ENCODE measurements at places on chromosomes 2 and 18.

- no peak for DNase-seq
Observed at GRCh38 chr2:177010861-177011260, 201.7 kb upstream of the HNRNPA3 start.

GRCh38 chr18:475202-476031 lies 25.1 kb downstream of the COLEC12 start:
- no peak for DNase-seq

- DNase-seq = no peak
Observed at GRCh38 chr2:31886700-31887099, 124.1 kb downstream of the MEMO1 start.

GRCh38 chr18:63465059-63465458 lies 11.7 kb upstream of the SERPINB5 start:
- no peak for DNase-seq

DNA sequence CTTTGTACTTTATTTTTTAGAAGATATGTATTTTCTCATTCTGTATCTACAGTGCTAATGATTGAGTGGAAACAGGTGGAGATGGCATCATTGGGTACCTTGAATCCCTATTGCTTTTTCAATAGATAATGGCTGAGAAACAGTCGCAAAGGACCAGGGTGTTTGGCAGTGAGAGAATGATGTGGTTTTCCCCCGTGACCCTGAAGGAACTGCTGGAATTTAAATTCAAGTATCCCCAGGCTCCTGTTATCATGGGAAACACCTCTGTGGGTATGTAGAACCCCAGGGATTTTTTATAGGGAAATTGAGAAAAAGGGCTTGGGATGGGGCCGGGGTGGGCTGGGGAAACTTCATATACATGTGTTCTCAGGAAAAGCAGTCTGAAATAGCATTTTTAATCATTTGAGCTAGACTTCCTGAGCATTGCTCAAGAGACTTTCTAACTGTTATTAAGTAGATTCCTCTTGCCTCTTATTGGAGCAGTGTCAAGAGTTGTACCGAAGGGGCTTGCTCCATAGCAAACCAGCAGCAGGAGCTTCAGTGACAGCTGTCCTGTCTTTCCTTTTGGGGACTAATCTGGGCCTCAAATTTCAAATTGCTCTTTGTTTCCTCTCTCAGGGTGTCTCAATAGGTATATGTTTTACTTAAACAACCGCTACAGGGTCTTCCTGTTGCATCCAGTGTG lies 18.9 kb downstream of the AOX1 start:
- no peak for DNase-seq

DNA sequence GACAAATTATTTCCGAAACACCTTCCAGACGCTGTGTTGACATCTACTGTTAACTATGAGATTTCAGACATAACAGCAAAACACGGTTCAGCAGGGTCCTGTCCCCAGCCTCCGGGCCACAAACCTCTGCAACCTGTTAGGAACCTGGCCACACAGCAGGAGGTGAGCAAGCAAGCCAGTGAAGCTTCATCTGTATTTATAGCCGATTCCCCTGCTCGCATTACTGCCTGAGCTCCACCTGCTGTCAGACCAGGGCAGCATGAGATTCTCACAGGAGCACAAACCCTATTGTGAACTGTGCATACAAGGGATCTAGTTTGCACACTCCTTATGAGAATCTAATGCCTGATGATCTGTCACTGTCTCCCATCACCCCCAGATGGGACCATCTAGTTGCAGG lies 31.1 kb downstream of the NDUFA10 start:
- no peak for DNase-seq

GRCh38 chr2:43438342-43438741 lies 157.5 kb downstream of the THADA start:
- no peak for DNase-seq

DNA sequence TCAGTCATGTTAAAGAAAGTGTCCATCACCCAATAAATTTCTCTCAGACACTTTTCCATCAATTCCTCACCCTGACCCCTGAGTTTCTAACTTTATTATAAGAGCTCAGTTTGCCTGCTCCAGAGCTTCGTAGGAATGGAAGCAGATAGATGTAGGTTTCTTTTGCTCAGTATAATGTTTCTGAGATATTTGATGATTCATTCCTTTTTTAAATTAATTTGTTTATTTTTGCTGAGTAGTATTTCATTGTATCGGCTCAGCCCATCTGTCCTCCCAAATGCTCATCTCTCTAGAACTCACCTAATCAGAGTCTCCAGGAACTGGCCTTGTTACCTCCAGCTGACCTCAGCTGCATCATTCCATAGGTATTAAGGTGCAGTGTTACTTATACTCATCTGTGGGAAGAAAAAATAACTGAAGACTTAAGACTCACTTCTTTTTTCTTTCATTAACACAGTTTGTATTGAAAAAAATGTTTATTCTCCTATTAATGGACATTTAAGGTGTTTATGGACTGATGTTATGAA lies 11.9 kb upstream of the BCL2L11 start:
- DNase-seq = no peak

- DNase-seq = no peak
Observed at GRCh38 chr2:88067598-88067997, at the start of gene SMYD1. Gene SMYD1, plus strand, starts transcription at chr2:88067825. Its CDS starts 40 bp downstream, at chr2:88067865.

DNA sequence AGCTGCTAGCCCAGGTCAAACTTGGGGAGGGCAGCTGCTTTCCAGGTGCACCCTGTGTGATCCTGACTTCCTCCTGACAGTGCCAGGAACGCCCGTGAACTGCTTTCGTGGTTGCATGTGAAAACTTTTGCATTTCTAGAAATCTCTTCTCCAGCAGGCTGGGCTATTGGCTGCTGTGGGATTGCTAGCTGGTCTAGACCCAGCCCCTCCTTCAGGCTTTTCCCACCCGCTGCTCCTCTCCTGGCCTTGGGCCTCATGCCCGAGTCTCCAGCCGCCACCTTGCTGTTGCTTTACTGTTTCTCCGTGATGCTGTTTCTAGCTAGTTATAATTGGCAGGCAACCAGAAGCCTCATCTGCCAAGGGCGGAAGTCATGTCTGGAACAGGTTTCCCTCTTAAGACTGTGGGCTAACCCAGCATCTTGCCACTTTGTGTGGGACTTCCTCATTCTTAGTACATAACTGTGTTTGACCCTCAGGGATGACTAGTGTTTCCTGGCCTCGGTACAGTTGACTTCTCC lies 27.0 kb upstream of the MGAT4A start:
- peak; percentile 32 for DNase-seq

- DNase-seq = no peak
Observed at GRCh38 chr2:70732766-70733645, 35.0 kb downstream of the ADD2 start.

- no peak for DNase-seq
Observed at GRCh38 chr2:220701115-220701514, 871.0 kb downstream of the EPHA4 start.

DNA sequence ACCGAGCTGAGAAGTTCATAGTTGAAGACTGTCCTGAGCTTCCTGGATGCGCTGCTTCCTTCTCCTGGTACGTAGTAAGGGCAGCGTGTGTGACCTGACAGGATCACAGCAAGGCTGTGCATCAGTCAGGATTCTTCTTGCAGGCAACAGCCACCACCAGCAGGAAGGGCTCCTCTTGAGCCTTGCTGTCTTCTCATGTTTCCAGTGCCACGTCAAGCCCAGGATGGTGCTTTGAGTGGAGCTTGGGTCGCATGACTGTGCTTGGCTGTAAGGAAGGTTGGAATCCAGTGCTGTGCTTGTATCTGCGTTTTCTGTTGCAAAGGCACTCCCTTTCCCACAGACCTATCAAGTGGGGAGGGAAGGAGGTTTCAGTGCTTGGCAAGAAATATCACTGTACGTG lies 194.3 kb downstream of the LDLRAD4 start:
- DNase-seq = no peak

GRCh38 chr2:178473373-178473772 lies 5.0 kb downstream of the FKBP7 start:
- no peak for DNase-seq

Data from stimulated activated CD8-positive, alpha-beta memory T cell treated with anti-CD3 and anti-CD28 coated beads, Interleukin-4, amount 100 ng/mL, for 4 hours (primary cell).